ENCODE measurements at places on chromosomes 11 and 22.

DNA sequence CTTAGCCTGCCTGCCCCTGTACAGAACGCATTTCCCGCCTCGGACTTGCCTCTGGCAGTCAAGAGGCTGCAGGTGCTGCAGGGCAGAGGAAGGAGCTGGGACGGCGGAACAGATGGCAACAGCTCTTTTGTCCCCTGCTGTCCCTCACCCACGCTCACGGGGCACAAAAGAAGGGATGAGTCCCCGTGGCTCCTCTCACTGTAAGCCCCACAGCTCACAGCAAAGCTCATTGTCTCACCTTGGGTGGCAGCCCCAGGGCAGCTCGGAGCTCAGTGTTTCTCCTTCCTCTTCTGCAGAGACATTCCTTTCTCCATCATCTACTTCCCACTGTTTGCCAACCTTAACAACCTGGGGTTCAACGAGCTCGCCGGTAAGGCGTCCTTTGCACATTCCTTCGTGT lies 24.3 kb downstream of the SLC25A18 start:
- DNase-seq: no peak

DNA sequence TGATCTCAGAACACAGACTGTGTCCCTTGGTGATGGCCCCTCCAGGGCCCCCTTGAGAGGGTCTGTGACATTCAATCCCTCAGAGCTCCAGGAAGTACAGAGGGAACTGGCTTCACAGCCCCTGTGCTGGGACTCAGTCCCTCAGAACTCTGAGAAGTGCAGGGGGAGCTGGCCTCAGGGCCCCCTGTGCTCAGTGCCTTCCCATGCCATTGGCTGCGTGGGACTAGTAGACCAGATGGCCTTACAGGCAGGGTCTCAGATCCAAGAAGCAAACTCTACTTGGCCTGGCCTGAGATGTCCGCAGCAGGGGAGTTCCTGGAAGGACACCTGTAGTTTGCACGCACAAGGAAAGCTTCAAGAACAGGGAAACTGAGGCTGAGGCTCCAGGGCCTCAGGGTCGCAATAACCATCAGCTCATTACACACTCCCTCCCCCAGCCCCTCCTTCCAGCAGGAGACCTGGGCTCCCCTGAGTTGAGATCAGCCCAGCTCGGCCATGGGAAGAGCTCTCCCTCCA lies 138.4 kb downstream of the BRD1 start:
- no peak for DNase-seq

DNA sequence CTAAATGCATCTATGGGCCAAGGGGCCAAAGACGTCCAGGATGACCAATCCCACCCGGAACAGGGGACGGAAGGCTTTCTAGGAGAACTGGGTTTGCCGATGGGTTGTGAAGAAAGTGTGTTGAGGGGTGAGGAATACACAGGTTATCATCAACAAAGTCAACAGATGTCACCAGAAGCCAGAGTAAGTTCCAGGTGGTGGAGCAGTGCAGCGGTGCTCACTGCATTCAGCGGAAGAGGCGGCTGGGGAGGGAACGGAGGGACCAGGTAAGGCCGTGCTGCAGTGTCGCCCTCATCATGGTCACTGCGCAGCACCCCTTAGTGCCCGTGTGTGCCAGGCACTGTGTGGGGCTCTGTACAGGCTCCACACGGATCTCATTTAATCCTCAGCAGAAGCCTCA lies 176.0 kb downstream of the EFCAB6 start:
- no peak for DNase-seq

DNA sequence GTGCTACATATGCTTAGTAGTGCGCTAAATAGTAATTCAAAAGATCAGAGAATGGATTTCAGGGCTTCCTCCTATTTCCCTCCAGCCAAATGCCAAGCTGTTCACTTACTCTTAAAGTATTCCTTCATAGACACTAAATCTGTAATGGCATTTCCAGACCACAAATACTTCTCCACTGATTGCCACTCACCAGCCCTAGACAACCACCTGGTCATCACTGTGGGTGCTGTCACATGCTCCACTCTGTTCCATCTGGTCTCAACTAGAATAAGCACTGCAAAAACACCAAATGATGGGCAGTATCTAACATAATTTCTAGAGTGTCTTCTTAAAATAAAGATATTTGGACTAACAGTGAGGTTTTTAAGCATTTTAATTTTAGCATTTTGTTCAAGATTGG lies 341.3 kb downstream of the AASDHPPT start:
- DNase-seq: no peak

- DNase-seq: no peak
Measured at GRCh38 chr11:38553148-38553547, 1955.1 kb upstream of the RAG2 start.

GRCh38 chr11:65648997-65649493 lies 11.1 kb downstream of the SIPA1 start:
- no peak for DNase-seq

DNA sequence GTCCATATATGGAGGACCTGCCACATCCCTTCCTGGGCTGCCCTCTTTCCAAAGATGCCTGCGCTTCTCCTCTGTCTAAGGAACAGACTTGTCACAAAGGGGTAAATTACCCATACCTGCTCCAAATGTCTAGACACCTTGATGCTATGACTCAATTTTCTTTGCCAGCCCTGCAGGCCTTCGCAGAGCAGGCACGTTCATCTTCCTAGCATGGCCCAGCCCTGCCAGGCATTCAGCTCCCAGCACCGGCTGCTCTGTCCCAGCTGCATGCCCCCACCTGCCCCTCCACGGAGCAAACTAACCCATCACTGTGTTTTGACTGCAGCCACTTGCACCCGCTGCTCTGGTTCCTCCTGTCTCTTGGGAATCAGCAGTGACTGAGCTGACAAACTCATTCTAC lies 526.1 kb downstream of the MIAT start:
- no peak for DNase-seq

- peak; percentile 14 for DNase-seq
Measured at GRCh38 chr11:78469896-78470295, 52.3 kb upstream of the GAB2 start.

DNA sequence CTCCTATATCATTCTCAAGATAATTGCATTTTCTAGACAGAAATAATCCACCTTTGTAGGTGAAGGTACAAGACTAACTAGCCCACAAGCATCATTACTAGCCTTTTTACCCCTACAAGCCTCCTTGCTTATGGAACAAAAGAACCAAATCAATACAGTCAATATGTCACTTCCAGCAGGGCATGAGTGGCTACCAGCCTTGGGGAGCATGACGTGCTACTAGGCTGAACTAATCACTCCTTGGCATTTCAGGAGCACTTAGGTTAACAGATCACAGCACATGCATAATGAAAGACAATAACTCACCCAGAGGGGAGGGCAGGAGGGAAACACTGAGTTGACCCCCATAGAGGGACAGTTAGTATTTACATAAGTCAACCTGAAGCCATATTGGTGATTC lies 2.7 kb downstream of the DRD2 start:
- no peak for DNase-seq

GRCh38 chr22:29830585-29830984 lies 7.5 kb downstream of the ASCC2 start:
- DNase-seq: no peak

- no peak for DNase-seq
Measured at GRCh38 chr11:7971846-7972245, 6.6 kb upstream of the NLRP10 start.

DNA sequence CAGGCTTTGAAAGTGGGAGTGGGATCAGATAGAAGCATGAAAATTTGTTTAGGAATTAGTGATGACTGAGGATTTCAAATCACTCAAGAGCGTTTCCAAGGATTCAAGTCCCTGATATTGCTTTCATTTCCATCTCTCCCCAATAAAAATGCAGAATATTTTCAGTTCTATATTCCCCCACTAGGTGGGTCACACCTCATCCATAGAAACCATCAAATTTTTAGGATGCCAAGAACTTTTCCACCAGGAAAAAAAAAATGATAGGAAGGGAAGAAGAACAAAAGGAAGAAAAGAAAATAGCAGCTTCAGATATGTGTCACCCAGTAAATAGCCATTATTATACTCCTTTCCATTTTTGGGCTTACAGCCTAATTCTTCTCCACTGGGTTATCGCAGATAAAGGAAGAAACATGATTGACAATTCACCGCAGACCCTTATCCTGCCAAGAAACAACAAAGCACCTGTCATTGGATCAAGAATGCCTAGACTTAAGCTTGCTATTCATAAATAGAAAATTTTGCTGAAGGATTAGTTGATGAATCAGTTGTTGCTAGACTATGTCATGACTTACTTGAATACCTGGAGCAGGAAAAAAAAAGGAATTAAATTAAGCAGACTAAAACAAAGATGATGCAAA lies 30.3 kb upstream of the OR10D3 start:
- DNase-seq: no peak

- DNase-seq: no peak
Measured at GRCh38 chr11:113840932-113841664, 34.3 kb downstream of the USP28 start.

DNA sequence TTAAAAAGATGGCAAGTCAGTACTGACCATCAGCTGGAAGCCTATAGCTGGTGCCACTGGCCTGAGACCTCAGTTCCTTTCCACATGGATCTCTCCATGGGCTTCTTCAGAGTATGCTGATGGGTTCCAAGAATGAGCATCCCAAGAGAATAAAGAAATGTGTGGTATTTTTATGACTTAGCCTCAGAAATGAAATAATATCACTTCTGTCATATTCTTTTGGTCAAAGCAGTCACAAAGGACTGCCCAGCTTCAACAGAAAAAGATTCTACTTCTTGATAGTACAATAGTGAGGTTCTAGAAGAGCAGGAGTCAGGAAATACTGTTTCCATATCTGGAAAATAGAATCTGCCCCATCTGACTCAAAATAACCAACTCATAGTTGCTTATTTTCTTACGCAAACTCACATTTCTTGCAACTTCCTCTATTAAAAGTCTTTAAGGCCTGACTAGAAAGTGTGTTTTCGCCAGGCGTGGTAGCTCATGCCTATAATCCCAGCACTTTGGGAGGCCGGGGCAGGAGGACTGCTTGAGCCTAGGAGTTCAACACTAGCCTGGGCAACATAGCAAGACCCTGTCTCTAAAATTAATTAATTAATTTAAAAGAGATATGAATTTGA lies 116.9 kb downstream of the SIK3 start:
- no peak for DNase-seq

GRCh38 chr11:74680035-74680671 lies 51.1 kb downstream of the CHRDL2 start:
- DNase-seq: no peak
